Dermis blood vessel endothelial cell (primary cell): ENCODE measurements at places on chromosomes 4 and X. TPM values are rescaled to one million over a fixed set of nuclear protein-coding genes. Genes with fewer than 3 reads are reported as not detected.
A peak's percentile ranks its signal among the peaks of the same experiment; 100 is the strongest.

GRCh38 chr4:37732526-37733186, 46.5 kb upstream of the RELL1 start:
- no peak for DNase-seq

DNA sequence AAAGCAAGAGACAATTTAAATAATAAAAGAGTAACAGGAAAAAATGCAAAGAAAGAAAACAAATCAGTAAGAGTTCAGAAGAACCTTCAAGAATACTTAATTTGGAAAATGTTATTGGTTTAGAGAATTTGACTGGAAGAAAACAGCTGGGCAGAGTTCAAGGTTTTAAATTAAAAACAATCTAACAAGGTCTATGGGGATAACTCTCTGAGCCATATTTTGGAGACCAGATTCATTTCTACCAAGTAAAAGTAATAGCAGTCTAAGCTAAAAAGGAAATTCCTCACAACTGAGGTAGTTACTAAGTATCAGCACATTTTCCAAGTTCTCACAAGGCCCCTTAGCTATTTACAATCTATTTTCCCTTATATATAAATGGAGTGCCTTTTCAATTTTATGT, 82.4 kb upstream of the TFDP3 start:
- no peak for DNase-seq

DNA sequence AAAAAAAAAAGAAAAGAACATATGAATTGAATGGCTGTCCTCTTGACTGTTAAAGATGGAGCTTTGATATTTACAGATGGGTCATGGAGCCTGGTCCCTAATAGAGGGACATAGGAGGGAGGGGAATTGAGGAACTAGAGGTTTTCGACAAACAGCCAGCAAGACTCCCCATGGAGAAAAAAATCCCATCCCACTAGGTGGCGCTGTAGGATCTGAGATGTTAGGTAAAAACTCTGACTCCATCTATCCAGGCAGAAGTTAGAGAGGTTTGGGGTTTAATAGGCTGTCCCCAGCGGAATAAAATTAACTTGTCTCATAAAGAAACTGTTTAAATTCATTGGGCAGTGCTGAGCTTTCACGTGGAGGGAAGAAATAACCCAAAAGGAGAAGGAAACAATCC, 45.9 kb downstream of the HMGB2 start:
- peak; percentile 84 for DNase-seq

GRCh38 chrX:11953615-11954014, 184.7 kb upstream of the FRMPD4 start:
- DNase-seq: peak; percentile 60

DNA sequence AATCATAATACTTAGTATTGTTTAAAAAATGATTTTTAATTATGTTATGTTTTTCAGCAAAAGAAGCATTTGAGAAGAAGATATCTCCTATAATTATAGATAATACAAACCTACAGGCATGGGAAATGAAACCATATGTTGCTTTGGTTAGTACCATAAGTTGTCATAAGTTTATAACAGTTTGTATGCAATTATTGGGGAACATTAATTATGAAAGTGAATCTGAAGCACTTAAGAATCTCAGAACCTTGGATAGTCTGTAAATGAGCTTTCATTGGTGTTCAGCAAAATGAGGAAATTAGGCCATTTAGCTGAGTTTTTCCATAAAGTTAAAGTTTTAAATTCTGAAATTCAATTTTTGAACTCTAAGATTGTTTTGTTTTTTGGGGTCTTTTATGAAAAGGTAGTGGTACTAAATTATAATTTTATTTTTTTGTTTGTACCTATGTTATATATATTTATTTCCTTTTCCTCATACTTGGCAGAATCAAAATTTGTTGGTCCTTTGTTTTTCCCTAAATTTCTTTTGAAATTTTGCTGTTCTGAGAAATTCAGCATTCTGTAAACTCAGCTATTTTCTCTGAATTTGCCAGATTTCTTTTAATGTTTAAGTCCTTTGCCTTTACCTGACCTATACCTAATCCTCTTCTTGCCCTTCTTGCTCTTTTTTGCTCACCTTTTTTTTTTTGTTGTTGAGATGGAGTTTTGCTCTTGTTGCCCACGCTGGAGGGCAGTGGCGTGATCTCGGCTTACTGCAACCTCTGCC, 55.6 kb downstream of the N4BP2 start:
- no peak for DNase-seq

- DNase-seq: no peak
These were observed 1820.1 kb upstream of the TENM3 start for GRCh38 chr4:180422989-180423711.

- no peak for DNase-seq
These were observed 46.3 kb upstream of the ARHGEF6 start for GRCh38 chrX:136827026-136827425.

DNA sequence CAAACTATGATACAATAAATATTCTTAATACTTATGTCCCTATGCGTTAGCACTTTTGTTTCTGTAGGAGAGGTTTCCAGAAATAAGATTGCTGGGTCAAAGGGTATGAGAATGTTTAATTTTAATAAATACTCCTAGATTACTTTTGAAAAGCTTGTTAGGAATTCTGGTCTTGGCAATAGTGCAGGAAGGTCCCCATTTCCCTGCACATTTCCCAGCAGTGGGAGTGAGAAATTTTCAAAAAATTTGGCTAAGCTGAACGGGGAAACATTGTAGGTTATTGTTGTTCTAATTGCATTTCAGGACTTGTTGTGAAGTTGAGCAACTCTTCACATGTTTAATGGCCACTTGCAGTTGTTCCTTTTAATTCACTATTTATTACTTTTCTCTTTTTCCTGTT, 27.1 kb downstream of the IGFBP7 start:
- peak; percentile 55 for DNase-seq

DNA sequence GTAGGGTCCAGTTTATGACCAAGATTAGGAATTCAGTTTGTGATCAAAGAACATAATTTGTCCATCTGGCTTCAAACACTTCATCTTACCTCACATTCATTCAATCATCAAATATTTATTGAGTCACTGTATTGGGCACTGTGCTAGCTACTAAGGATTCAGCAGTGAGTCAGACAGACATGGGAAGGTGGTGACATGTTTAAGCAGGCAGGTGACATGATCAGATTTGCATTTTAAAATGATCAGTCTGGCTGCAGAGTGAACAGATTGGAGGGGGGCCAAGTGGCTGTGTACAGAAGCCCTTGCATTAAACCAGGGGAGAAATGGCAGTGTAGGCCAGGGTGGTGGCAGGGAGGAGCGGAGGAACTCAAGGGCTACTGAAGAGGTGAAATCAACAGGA, 25.1 kb upstream of the APLN start:
- DNase-seq: no peak

Gene UNC5C
- under 0.01 and 0.23 TPM in 2 replicates for total RNA-seq

Gene TRAM1L1
- 0.17 and 0.88 TPM in 2 replicates for total RNA-seq

Gene PAK3
- 2.4 and 2.6 TPM in 2 replicates for total RNA-seq
